Right ventricle myocardium superior (tissue), 1 donor: ENCODE measurements at places on chromosomes 16 and 17. TPM values are rescaled to one million over a fixed set of nuclear protein-coding genes. Genes with fewer than 3 reads are reported as not detected.

- no peak for DNase-seq
Measured at GRCh38 chr16:843771-844170, 43.2 kb upstream of the GNG13 start.

HCRT gene
- total RNA-seq = not detected

GRCh38 chr17:43373356-43373755, 25.4 kb upstream of the ARL4D start:
- DNase-seq = no peak

GRCh38 chr16:89842471-89843408, 14.5 kb downstream of the SPIRE2 start:
- no peak for DNase-seq

FNDC8 gene
- not detected for total RNA-seq

- DNase-seq = no peak
Measured at GRCh38 chr16:65572156-65572555, 450.3 kb upstream of the CDH11 start.

- peak; percentile 4 for DNase-seq
Measured at GRCh38 chr16:3501783-3502400, 1.1 kb downstream of the CLUAP1 start.

STH gene
- not detected for total RNA-seq

GRCh38 chr17:31535581-31535981, 144.1 kb downstream of the RAB11FIP4 start:
- DNase-seq = no peak

CD300LB gene
- total RNA-seq = 0.16 TPM

GRCh38 chr17:46809110-46809571, 9.4 kb downstream of the WNT3 start:
- DNase-seq = no peak

DNA sequence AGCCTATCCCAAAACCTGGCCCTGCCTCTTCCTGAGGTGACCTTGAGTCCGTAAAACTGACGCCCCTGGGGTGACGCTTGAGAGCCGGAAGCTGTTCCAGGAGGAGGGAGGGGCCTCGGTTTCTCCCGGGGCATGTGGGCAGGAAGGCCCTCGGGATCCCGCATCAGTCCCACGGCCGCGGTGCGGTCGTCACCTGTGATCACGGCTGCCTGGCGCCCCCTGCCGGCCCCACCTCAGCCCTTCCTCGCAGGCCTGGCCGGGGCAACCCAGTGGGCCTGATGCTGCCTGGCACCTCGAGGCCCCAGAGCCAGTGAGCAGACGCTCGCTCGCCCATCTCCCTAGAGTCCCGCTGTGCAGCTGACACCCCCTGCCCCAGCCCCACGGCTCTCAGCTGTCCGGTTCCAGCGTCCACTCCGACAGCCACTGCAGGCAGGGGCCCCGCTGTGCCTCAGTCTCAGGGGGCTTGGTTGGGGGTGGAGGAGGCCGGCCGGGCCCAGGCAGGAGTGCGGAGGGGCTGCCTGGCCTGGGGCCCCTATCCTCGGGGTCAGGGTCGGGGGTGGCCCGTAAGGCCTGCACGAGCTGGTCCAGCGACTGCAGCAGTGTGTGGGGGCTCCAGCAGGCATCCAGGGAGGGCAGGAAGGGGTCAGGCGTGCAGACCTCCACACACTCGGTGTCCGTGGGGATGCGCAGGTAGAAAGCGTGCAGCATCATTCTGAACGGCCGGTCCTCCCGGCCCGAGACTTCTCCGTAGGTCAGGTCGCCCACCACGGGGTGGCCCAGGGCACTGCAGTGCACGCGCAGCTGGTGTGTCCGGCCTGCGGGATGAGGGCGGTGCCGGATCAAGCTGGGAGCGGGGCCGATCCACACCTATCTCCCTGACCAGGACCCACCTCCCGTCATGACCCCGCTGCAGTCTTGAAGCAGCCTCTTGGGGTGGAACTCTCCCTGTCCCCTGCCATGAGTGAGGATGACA, 2.3 kb downstream of the RPUSD1 start:
- DNase-seq = peak; percentile 84

GRCh38 chr16:54284931-54285413, 1.6 kb downstream of the IRX3 start:
- DNase-seq = no peak

LRRC36 gene
- total RNA-seq = not detected

- no peak for DNase-seq
Measured at GRCh38 chr16:11278681-11279628, 2.2 kb downstream of the PRM1 start.

ANKRD11 gene
- total RNA-seq = 64.9 TPM

SLC35B1 gene
- total RNA-seq = 53.3 TPM

HSD11B2 gene
- total RNA-seq = 0.89 TPM

DNA sequence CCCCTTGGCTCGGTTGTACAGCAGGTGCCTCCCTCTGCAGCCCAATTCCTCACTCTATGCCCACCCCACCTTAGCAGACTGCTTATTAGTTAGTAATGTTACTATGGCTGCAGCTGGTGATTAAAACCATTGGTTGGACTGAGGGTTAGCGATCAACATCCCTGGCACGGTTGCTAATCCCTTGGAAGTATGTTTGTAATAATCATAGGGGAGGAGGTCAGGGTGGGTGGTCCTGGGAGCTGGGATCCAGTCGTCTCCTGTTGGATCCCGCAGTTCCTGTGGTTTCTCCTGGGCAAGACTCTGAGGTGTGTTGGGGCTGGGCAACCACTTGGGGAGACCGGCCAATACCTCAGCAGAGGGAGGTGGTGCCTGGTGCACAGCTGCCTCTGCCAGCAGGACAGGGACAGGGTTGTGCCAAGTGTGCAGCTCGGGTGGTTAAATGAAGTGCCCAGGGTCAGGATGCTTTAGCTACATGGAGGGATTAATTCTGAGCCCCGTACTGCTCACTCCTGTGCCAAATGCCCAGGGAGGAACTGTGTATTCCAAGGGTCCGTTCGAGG, 38.0 kb downstream of the FZD2 start:
- no peak for DNase-seq

PAQR4 gene
- total RNA-seq = 7.7 TPM

UNC45B gene
- 223 TPM for total RNA-seq

KRT31 gene
- not detected for total RNA-seq

DNA sequence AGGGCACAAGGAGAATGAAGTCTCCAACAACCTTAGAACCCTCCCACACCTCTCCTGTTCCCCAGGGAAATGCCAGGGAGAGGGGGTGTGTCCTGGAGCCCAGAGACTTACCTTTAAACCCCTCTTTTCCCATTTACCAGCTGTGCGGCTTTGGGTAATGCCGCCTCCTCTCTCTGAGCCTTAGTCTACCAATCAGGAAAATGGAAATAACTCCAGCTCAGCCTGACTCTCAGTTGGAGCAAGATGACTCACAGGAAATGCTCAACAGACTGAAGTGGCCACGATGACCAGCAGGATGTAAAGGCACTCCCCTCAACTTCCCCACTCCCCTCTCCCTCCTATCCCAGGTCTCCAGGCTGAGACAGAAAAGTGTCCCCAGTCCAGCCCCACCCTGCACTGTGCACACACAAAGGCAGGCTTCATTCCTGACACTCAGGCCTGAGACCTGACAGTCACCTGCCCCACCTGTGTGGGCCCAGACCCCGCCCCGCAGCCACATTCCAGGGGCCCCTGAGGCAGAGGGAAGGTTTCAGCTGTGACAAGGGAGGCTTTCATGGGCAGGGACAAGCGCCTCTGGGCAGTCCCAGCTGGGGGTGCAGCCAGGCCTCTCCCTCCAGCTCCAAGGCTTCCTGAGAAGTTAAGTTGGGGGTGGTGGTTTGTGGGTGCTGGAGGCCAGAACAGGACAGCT, 3.0 kb upstream of the KRT15 start:
- no peak for DNase-seq

DNA sequence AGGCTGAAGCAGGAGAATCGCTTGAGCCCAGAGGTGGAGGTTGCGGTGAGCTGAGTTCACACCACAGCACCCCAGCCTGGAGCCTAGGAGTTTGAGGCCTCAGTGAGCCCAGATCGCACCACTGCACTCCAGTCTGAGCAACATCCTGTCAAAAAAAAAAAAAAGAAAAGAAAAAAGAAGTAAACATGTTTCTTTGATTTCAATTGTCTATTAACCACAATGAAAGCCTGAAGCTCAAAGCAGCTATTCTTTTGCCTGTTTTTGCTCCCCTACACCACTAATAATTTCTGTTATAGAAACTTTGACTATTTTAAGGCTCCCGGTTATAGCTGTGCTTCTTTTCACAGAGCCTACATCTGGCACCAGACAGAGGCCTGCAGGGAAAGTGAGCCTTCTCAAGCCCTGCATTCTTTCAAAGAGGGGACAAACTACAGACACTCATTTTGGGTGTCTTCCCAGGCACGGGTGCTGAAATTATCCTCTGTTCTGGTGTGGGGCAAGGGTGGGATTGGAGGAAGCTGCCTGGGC, 14.2 kb upstream of the SLC52A1 start:
- DNase-seq = no peak

DNA sequence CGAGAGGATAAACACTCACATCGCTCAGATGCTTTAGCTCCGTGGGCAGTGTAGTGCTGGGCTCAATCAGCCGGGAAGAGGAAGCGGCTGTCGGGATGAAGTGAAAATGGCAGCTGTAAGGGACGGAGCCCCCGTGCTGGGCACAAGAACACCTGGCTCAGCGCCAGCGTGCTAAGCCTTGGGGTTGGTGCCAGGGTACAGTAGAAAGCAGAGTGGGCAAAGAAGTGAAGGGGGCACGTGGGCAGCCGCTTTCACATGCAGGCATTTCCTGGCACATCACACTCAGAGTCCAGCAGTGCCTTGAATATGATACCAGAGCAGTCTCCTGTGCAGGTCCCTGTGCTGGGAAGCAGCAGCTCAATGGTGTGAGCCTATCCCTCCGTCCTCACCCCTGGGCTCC, 51.1 kb upstream of the FOXF1 start:
- no peak for DNase-seq

KRTAP2-3 gene
- not detected for total RNA-seq

- DNase-seq = no peak
Measured at GRCh38 chr16:88537859-88538258, 32.3 kb upstream of the ZC3H18 start.

GRCh38 chr16:67780847-67781564, 25.4 kb downstream of the RANBP10 start:
- DNase-seq = no peak

DNA sequence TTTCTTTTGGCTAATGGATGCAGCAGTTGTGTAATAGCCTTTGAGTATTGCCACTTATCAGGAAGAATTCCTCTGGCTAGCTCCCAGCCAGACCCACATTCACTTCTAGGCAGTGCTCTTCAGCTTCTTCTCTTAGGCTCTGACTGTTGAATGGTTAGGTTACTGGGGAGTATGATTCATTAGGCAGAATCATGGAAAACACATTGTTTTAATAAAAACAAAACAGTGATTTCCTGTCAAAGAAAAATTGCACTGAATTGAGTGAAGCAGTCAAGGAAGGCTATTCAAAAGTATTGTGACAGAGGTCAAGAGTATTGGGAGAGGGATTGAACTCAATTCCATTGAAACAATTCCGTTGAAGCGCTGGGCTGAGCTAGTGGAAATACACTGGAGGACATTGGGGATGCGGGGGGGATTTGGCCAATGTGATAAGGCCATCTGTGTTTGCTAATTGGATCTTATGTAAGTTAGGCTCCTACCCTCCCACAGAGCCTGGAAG, 68.0 kb downstream of the CNTNAP4 start:
- DNase-seq = peak; percentile 62

DNA sequence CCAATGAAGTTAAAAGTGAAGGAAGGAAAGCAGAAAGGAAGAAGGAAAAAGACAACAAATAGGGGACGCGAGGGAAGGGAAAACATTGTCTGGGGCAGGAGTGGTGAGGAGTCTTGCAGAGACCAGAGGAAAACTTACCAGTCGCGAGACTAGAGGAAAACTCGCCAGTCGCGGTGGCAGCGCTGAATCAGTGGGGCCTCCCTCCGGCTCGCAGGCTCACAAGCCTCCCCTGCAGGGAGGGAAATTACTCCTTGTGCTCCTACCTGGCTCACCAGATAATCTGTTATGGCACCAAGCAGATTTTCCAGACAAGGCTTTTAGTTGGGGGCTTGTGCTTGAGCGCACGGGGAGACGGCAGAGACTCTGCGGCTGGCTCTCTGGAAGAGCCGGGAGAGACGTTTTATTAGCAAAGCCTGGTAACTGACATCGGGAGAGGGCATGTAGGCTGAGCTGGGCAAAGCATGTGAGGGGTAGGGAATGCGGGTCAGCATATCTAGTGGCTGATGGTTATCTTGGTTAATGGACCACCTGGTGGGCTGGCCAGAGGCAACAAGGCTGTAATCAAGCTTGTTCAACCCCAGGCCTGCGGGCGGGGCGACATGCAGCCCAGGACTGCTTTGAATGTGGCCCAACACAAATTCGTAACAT, 37.1 kb downstream of the LCMT1 start:
- no peak for DNase-seq

GRCh38 chr17:77371888-77372443, 231.2 kb downstream of the SEC14L1 start:
- DNase-seq = peak; percentile 41

GRCh38 chr17:81840826-81841778, 6.3 kb upstream of the PPP1R27 start:
- DNase-seq = peak; percentile 58
